ENCODE measurements at places on chromosomes 16 and 17. TPM values are rescaled to one million over a fixed set of nuclear protein-coding genes. Genes with fewer than 3 reads are reported as not detected.

Gene CETP
- 1.3 TPM for total RNA-seq

- DNase-seq = no peak
These were observed 368.9 kb upstream of the C16orf82 start for GRCh38 chr16:26697807-26698206.

GRCh38 chr17:17853811-17854447 lies 17.1 kb upstream of the SREBF1 start:
- no peak for DNase-seq

DNA sequence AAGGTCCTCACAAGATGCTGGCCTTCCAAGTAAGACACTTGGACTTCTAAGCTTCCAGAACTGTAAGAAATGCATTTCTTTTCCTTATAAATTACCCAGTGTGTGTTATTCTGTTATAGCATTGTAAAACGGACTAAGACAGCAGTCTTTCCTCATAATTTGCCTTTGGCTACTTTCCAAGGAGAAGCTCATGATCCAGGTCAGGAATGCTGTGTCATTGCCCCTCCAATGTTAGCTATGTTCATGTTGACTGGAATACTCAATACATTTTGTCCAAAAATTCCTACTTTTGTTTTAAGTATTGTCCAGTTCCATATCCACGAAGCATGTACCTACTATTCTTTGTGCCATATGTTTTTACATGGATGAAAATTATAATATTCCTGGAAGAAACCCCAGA lies 234.6 kb downstream of the HS3ST3A1 start:
- DNase-seq = no peak
